ENCODE measurements at places on chromosomes 3 and 15.

GRCh38 chr3:64056606-64057180, 33.4 kb upstream of the PSMD6 start:
- no peak for DNase-seq

GRCh38 chr3:133211856-133212255, 173.7 kb downstream of the TMEM108 start:
- DNase-seq, result no peak

- no peak for DNase-seq
These were observed 24.7 kb upstream of the BSN start for GRCh38 chr3:49529567-49529966.

DNA sequence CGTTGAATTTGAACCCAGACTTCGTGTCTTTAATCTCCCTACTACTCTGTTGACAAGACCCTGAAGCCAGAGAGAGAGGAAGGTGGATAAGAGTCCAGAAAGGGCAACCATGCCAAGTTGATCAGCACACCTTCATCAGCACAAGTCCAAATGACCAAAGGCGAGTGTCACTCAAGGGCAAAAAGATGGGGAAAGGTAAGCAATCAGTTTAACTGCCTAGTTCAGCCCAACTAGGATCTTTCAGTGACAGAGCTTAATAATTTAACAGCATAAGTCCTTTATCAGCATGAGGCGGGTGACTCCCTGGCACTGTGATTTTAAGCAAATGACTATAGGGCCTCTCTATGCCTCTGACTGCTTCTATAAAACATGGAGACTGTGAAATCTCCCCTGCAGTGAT, 6.2 kb downstream of the SUCLG2 start:
- DNase-seq, result no peak

DNA sequence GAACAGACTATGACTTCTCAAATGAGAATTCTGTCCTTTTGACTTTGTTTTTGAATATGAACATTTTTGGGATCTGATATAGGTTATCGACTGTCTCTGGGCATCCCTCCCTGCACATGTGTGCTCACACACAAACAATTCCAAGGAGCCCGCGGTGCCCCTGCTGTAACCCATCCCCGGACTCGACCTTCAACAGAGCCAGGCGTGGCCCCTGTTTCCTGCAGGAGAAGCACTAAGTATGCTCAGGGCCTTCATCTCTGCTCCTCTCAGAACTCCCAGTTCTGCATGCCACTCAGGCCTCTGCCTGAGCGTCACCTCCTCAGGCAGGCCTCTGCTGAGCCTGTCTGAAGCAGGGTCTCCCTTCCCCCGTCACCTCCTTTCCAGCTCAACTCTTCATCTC, 57.6 kb downstream of the NUP210 start:
- no peak for DNase-seq

DNA sequence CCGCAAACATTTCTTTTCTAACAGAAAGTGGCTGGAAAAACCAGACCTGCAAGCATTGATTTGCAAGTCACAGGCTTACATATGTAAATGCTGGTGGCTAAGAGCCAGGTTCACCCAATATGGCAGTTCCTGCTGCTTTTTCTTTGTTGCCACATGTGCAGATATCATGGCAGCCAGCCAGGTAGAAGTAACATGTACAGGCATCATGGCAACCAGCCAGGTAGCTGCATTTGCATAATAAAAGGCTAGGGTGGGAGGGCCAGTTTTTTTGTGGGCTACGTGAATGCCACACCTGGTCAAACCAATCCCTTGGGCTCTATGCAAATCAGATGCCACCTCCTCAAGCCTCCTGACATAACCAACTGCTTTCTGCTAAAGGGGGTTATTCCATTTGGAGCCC, 2.8 kb upstream of the SMCO1 start:
- DNase-seq, result no peak

- no peak for DNase-seq
These were observed 28.3 kb downstream of the PFN2 start for GRCh38 chr3:149942409-149942808.

GRCh38 chr3:194522579-194523046, 35.8 kb upstream of the ATP13A3 start:
- no peak for DNase-seq

DNA sequence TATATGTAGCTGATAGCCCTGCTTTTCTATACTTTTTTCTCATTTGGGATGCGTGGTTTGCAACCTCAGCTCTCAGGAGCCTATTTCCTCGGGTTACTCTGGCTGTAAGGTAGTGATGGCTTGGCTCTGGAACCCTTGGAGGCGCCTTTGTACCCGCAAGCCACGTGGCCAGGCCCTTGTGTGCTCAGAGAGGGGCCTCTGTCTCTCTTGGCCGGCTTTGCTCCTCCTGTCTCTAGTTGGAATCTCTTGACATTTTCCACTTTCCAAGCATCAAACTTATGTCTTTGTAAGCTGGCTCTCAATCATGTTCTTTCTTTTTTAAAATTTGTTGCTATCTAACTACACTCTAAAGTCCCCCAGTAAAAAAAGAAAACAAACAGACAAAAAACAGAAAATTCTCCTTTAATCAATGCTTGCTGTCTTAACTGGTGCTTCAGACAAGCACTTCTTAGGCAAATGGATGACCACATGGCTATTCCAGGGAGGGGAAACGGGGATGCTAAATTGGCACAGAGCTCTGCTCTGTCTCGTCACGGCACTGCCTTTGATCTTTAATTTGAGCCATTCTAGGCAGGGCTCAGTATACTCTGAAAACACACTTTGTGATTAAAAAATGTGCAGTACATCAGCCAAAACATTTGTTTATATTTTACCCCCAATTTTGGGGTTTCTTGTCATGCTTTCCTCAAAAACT, 180.4 kb upstream of the NR2E3 start:
- peak; percentile 30 for DNase-seq

DNA sequence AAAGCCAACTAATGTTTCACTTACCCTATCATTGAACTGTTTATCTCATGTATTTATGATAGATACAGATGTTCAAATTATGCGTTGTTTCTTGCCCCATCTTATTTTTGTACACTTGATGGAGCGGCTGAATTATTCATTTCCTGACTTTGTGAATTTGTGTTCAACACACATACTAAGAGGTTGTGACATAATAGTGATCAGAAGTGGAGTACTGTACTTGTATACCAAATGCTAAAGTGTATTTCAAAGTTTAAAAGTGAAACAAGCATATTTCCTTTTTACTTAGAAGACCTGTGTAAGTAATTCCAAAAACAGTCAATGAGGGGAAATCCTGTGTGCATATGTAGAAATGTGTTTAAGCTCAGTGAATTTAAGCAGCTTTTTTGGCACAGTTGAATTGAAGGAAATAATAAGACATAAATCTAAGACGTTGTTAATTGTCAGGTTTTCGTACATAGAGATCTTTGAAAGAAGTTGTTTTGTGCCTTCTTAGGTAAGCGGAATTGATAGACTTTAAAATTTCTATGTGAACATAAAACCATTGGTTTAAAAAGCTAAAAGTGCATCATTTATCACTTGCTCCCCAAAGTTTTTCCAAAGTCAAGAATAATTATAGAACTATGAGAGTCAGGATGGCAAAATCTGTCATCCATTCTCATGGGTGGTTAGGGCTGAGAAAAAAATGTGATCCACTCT, 1.9 kb downstream of the NFKBIZ start:
- DNase-seq, result no peak

- no peak for DNase-seq
These were observed 164.0 kb downstream of the NR2F2 start for GRCh38 chr15:96494505-96494904.

- DNase-seq, result no peak
These were observed 80.6 kb downstream of the MYLK start for GRCh38 chr3:123803521-123803920.

DNA sequence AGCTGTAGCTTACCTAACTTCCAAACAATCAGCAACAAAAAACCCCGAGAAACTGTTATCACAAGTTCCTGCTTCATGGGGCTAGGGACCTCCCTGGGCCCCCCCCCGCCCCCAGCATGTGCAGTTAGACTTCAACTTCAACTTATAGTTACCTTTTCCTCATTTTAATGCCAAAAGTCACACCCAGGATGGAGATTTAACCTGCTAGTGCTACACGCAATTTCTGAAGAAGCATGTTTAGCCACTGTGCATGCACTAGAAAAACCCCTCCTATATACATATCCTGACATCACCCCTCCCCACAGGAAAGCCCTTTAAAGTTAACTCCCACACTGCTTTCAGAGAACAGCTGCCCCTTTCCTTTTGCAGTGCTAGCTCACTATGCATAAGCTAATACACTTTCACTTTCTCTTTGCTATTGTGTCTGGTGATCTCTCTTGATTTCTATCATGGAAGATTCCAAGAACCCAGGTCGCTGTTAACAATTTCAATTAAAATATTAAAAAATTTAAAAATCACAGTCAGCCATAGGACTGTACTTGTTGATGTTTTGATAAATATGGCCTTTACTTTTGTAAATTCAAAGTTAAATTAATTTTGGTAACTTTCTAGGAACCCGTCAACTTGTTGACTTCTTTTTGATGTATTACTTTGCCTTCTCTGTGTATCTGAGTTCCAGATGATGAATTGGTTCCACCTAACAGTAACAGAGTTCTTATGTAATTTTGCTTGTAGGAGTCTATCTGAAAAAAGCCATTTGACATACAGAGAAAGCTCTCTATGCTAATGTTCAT, 75.2 kb upstream of the ACAD9 start:
- no peak for DNase-seq

GRCh38 chr3:120652281-120652680, 29.8 kb downstream of the HGD start:
- no peak for DNase-seq

DNA sequence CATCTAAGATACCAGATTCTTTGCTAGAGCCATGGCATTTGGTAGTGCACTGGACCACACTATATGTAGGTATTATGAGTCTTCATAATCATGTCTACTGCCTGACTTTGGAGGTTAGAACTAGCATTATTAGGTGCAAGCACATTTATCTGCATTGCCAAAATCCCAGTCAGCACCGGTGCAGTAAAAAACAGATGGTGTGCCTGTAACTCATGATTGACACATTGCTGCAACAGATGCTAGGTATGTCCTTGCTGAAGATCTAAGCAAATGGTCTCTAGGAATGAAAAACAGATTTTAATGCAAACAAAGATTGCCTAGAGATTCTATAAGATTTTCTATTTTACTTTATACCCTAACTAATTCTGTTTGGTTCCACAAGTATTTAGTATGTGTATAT, 47.7 kb downstream of the MYO5A start:
- DNase-seq, result no peak

GRCh38 chr3:82386647-82387046, 625.2 kb upstream of the GBE1 start:
- DNase-seq, result no peak

DNA sequence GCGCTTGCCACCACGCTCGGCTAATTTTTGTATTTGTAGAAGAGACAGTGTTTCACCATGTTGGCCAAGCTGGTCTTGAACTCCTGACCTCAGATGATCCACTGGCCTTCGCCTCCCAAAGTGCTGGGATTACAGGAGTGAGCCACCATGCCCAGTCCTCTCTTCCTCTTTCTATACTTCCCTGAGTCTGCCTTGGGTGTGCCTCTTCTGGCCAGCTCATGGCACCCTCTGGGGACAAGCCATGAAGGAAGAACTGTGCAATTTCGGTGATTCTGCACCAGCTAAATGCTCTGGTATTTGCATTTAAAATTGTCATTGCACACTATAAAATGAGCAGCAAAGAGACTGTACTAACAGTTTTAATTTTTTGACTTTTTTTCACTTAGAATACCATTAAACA, 66.6 kb downstream of the IL20RB start:
- no peak for DNase-seq

DNA sequence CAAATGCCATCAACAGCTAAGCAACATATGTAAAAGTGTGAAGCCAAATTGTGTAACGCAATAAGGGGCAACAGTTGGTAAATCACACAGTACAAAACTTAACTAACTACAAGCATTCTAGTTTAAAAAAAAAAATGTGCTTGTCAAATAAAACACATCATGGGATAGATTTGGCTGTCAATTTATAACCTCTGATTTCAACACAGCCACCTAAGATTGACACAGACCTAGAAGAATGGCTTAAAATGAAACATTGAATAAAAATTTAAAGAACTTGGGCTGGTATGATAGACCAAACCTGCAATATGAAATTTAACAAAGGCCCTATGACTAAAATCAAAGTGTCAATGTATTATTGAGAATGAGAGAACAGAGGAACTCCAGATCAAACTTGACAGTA, 148.4 kb downstream of the NR1I2 start:
- no peak for DNase-seq

- DNase-seq, result no peak
These were observed 120.2 kb downstream of the ATP10A start for GRCh38 chr15:25742776-25743547.

DNA sequence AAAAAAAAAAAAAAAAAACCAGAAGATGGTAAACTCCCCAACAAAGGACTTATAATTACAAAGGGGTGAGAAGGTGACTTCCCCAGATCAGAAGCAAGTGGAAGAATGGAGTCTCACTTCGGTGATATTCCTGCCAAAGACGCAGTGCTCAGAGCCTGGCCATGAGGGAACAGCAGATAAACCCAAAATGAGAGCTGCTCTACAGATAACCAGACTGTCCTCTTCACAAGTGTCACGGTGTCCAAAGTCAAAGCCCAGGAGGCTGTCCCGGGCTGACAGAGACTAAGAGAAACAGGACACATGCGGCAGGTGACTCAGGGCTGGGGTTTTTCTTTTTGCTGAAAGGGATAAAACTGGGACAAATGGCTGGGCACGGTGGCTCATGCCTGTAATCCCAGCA, 48.8 kb downstream of the HMCES start:
- DNase-seq, result no peak

DNA sequence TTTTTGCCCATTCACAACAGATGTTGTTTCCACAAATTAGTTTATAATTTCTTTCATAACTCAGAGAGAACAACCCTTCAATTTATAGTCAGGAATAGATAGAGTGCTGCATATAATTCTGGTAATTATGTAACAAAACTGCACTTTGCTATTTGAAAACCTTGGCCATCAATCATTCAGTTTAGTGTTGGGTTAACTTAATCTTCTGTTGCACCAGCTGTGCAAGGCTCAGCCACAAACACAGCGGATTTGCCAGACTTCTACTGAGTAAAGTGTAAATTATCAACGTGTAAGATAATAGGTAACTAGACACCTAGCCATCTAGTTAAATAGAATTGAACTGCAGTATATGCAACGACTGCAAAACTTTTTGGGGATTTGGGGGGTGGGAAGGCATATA, 1064.3 kb upstream of the EPHA6 start:
- DNase-seq, result no peak

DNA sequence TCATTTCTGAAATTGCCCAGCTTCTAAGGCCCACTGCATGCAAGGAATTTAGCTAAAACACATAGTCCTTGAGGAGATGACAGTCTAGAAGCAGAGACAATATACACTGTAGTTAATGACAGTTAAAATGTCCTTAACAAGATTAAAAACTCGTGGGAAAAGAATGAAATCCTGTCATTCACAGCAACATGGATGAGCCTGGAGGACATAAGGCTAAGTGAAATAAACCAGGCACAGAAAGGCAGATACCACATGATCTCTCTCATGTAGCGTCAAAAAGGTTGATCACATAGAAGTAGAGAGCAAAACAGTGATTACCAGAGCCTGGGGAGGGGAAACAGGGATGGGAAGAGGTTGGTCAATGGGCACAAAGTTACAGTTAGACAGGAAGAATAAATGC, 36.3 kb upstream of the GOLGA8J start:
- DNase-seq, result no peak

- DNase-seq, result no peak
These were observed 236.0 kb upstream of the GOLGA6L4 start for GRCh38 chr15:83999396-84000135.

- DNase-seq, result no peak
These were observed 81.5 kb downstream of the GAP43 start for GRCh38 chr3:115704661-115705338.

Measured in right hindlimb (tissue), 1 donor.